ENCODE measurements at places on chromosomes 16 and 17. TPM values are rescaled to one million over a fixed set of nuclear protein-coding genes. Genes with fewer than 3 reads are reported as not detected.

- H3K4me1 ChIP-seq = no peaks in the 10 kb centered on the region
- H3K27me3 ChIP-seq = no peaks in the 10 kb centered on the region
- no peak overlapping the region for H3K27ac ChIP-seq
- H3K4me3 ChIP-seq = no peak overlapping the region
- no peak for DNase-seq
These were observed 261.6 kb upstream of the TNRC6C start for GRCh38 chr17:77696721-77697460.

DNA sequence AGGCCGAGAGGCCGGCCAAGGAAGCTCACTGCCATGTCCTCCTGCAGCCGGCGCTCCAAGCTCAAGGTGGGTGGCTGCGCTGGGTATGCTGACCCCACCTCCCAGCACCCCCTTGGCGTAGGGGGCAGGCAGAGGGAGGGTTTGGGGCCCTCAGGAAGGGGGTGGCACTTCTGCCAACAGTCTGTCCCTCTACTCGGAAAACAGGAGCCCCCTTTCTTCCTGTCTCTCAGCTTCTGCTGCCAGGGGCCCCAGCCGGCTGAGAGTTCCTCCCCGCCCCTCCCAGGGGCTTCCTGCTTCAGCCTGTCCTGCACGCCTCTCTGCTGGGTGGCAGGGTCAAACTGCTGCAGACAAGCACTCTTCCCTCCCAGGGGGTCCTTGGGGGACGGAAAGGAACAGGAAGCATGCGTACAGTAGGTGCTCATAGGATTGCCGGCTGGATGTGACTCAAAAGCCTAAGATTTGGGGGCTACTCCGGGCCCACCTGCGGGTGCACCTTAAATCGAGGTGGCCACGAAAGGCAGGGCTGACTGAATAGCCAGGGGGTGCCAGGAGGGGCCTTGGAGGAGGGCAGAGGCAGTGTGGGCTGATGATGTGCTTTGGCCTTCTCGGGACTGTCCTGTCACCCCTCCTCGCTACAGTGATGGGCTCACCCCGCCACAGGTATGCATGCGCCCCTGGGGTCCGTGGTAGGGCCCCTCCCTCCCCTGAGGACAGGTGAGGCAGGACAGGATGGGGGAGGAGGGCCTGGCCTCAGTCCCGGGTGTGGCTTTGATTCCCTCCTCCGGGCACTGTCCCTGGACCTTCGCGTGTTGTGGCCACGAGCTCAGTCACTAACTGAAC is 4.0 kb downstream of the CBX2 start:
- peaks cover 17% of the 10 kb centered on the region for H3K4me1 ChIP-seq
- no peaks in the 10 kb centered on the region for H3K36me3 ChIP-seq
- no peak overlapping the region for H3K4me3 ChIP-seq
- DNase-seq = no peak
- peaks cover 36% of the 10 kb centered on the region for H3K27me3 ChIP-seq

GRCh38 chr16:1450841-1451240 is 6.5 kb upstream of the CCDC154 start:
- no peak overlapping the region for H3K27ac ChIP-seq
- H3K4me3 ChIP-seq = no peak overlapping the region
- H3K27me3 ChIP-seq = no peaks in the 10 kb centered on the region

CCNF gene
- 8.4 TPM for total RNA-seq

MAF gene
- total RNA-seq = 27.1 TPM

COASY gene
- 61.1 TPM for total RNA-seq

PSMC5 gene
- 100 TPM for total RNA-seq
